ENCODE measurements at places on chromosomes 2 and 18.

- no peak for DNase-seq
These were observed 101.2 kb upstream of the SMAD2 start for GRCh38 chr18:48031641-48032040.

DNA sequence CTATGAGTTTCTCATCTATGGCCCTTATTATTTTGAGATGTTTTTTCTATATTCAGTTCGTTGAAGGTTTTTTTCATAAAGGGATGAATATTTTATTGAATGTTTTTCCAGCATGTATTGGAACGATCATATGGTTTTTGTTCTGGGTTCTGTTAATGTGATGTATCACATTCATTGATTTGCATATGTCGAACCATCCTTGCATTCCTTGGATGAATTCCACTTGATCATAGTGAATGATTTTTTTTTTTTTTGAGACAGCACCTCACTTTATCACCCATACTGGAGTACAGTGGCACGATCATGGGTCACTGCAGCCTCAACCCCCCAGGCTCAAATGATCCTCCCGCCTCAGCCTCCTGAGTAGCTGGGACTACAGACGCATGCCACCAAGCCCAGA is 5.5 kb upstream of the NEMP2 start:
- DNase-seq, result no peak

DNA sequence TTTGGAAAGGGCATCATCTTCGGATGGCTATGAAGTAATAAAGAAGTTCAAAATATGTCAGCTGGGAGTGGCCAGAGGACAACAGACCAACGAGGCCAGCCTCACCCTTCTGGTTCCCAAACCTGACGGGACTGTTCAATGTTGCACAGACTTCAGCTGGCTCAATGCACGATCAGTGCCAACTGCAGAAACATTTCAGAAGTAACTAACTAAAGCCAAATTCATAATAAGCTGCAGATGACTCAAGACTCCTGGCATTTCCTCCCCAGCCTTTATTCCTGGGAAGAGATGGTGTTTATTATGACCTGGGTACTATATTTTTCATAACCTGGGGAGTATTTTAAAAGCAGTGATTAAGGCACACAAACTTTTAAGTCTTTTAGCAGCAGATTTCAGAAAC is 3.8 kb upstream of the ATP6V1C2 start:
- no peak for DNase-seq

GRCh38 chr2:121075641-121076497 is 209.1 kb downstream of the TFCP2L1 start:
- no peak for DNase-seq

- no peak for DNase-seq
These were observed 54.1 kb upstream of the NFE2L2 start for GRCh38 chr2:177318613-177319012.

- DNase-seq, result no peak
These were observed 183.4 kb downstream of the MYO3B start for GRCh38 chr2:170361090-170361936.

DNA sequence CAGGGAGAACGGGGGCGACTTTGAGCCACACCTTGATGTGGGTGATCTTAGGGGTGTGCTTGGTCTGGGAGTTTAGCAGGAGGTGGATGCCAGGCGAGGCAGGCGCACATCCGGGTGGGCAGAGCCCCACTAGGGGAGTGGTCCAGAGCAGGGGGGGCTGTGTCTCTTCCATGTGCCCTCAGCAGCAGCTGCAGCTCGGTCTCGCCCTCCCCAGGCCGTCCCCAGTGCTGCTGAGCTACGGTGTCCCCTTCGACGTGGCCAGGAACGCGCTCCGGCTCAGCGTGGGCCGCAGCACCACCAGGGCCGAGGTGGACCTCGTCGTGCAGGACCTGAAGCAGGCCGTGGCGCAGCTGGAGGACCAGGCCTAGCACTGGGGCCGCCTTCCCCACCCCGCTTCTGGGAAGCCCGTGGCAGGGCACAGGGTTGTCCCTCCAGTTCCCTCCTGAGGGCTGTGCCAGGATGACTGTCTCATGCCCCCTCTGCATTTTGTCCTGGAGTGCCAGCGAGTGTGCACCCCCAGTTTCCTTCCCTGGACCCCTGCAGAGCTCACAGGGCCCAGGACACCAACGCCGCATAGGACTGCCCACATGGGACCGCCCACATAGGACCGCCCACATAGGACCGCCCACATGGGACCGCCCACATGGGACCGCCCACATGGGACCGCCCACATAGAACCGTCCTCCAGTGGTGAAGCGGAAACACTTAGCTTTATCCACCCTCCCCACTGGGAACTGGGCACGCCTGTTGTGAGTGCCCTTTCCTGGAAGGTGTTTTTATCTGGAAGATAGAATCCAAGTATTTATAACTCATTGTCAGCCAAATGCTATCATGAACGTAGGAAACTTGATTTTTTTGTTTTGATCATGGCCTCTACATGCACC is 1.9 kb upstream of the ESPNL start:
- peak; percentile 91 for DNase-seq

DNA sequence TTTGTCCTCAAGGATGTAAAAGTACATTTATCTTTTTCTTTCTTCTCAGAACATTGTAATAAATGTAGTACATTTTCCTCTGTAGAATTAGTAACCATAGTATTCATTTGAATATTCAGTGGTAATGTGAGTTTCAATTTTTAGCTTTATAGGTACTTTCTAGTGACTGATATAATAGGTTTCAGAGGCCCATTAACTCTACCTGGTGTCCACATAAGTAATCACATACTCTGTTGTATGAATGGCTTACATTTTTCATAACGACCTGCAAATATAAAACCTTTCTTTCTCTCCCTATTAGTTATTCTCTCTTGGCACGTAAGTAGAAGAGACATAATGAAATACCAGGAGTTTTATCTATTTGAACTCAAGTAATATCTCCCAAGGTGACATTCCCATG is 1017.6 kb downstream of the DPP10 start:
- DNase-seq, result no peak

GRCh38 chr2:240990726-240991377 is 7.6 kb upstream of the SNED1 start:
- DNase-seq, result no peak

- DNase-seq, result no peak
These were observed 92.9 kb upstream of the CSRNP3 start for GRCh38 chr2:165376571-165376975.

GRCh38 chr18:74219056-74219455 is 70.7 kb downstream of the TIMM21 start:
- DNase-seq, result no peak

DNA sequence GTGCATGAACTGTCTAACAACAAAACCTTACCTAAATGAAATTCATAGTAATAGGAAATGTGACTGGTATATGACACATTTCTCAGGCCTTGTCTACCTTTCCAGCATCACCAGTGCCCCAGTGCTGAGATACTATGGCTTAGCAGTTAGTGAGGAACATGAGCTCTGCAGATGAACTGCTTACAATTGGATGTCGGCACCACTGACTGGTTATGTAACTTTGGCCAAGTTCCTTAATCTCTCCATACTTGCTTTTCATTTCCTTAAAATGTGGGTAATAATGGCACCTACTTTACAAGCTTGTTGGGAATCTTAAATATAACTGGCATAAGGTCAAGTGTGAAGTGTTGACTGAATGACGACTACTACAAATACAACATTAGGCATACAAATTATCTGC is 136.3 kb downstream of the OLA1 start:
- no peak for DNase-seq

DNA sequence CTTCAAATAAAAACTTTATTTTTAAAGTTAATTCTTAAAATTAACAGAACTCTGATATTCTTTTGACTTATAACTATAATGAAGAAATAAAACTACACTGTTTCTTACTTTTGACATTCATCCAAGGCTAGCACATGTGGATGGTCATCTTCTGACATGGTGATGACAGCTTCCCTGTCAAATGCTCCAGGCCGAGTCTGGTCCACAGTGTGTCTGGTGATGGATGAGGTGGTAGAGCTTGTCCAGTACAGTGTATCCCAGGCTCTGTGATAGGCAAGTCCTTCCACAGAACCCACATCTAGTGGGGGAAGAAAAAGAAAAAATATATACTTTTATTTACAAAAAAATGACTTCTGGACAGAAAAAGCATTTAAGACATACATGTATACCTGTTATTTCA is 1529.5 kb downstream of the LRP1B start:
- DNase-seq, result no peak

- no peak for DNase-seq
These were observed 75.7 kb upstream of the DAPL1 start for GRCh38 chr2:158719403-158719802.

DNA sequence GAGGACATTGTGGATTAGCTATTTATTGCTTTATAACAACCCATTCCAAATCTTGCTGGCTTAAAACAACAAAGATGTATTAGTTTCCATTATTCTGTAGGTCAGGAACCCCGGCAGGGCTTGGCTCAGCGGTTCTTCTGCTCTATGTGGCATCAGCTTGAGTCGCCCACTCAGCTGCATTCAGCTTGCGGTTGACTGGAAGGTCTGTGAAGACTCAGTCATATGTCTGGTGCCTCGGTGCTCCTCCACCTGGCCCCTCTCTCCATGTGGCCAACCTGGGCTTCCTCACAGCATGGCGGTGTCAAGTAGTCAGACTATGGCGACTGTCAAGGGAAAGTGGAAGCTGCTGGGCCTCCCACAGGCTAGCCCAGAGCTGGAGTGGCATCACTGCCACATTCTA is 48.6 kb downstream of the EMILIN2 start:
- no peak for DNase-seq

GRCh38 chr2:105376789-105377240 is 22.0 kb downstream of the FHL2 start:
- no peak for DNase-seq

DNA sequence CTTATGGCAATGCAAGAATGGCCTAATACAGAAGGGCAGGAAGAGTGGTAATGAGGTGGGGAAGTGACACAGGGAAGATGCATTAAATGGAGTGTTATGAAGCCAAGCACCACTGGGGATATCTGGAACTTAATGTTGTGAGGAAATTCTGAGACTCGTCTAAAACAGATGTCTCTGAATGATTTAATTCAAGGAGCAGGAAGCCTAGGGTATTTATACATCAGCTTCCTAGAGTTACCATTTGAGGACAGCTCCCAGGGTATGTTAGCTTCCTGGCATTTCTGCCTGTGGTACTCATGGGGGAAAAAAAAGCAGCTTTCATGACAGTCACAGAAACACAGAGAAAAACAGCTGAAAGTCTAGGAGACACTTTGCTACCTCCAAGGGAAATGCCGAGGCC is 989.5 kb downstream of the CBLN2 start:
- no peak for DNase-seq

GRCh38 chr18:70698574-70698973 is 409.7 kb downstream of the SOCS6 start:
- no peak for DNase-seq

DNA sequence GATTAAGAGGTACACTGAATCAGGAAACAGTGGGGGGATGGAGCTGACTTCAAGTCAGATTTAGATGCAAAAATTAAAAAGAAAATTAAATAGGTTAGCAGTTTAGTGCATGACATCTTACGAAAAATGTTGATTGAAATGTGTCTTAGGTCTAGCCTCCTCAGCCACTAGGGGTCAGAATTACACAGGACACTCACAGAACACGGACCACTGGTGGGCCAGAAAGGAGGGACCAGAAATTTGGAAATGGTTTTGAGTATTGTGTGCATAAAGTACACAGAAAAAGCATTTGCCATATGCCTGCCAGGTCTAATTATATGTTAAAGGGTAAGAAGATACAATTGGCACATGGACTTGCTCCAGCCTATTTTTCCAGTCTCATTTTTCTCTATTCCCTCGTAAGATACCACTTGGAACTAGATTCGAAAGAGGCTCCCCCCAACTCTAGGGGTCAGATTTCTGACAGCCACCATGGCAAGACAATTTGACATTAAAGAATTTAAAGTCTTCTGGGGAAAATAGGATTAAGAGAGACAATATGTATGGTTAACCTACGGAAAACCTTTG is 550.2 kb upstream of the SETBP1 start:
- peak; percentile 10 for DNase-seq

GRCh38 chr2:182666674-182667314 is 49.3 kb upstream of the DNAJC10 start:
- DNase-seq, result peak; percentile 20

DNA sequence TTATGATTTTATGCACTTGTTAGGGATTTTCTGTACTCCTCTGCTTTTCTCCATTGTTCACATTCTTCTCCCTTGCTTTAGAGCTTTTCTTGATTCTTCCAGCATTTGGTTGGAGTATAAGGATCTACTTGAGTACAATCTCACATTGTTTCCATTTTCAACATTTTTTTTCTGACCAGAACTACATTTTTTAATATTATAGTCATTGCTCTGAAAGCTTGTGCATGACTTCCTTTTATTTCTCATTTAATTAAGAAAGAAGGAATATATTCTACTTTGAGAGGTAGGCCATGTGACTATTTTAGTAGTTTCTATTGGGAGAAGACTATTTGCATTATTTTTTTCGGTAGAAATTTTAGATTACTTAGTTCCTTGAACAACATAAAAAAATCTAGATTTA is 200.4 kb downstream of the TMEM247 start:
- DNase-seq, result no peak

GRCh38 chr2:20531633-20532262 is 84.9 kb downstream of the RHOB start:
- DNase-seq, result no peak

DNA sequence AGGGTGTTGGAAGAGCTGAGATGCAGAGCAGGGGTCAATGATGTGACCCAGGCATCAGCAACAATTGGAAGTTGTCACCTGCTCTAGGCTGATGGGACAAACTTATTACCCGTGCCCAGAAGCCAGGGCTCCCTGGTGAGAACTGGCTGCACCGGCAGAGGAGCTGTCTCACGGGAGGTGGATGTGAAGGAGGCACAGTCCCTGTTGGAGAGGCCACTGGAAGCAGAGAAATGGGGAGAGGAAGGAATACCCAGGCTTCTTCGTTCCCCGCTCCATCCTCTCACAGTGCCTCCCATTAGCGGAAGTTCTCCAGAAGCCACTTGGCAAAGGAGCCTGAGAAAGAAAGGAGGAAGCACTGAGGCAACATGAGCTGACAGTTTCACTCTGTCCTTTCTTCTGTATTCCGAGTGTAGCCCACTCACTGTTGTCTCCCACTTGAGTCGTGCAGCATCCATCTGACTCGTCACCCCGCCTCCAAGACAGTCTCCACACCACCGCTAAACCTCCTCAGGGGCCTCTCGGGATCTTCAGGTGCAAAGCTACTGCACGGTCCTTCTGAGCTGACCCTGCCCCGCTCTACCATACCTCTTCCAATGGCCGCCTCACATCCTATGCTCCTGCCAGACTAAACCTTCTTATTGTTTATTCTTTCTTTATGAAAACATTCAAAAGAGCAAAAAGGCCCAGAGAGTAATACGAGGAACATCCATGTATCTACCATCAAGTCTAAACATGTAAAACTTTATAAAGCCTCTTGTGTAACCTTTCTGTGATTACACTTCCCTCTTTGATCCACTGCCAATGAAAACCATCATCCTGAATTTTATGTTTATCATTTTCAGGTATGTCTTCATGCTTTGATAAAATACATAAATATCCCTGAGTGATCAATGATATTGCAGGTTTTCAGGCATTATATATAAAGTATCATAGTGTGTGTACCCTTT is 19.1 kb upstream of the AFTPH start:
- no peak for DNase-seq

All from GM19239 (cell line).